ENCODE measurements at places on chromosomes 12 and 14.
A peak's percentile ranks its signal among the peaks of the same experiment; 100 is the strongest.

- DNase-seq = no peak
These were observed 17.1 kb upstream of the P2RX7 start for GRCh38 chr12:121115530-121115929.

GRCh38 chr12:113587720-113588119, 116.0 kb upstream of the LHX5 start:
- DNase-seq = no peak

DNA sequence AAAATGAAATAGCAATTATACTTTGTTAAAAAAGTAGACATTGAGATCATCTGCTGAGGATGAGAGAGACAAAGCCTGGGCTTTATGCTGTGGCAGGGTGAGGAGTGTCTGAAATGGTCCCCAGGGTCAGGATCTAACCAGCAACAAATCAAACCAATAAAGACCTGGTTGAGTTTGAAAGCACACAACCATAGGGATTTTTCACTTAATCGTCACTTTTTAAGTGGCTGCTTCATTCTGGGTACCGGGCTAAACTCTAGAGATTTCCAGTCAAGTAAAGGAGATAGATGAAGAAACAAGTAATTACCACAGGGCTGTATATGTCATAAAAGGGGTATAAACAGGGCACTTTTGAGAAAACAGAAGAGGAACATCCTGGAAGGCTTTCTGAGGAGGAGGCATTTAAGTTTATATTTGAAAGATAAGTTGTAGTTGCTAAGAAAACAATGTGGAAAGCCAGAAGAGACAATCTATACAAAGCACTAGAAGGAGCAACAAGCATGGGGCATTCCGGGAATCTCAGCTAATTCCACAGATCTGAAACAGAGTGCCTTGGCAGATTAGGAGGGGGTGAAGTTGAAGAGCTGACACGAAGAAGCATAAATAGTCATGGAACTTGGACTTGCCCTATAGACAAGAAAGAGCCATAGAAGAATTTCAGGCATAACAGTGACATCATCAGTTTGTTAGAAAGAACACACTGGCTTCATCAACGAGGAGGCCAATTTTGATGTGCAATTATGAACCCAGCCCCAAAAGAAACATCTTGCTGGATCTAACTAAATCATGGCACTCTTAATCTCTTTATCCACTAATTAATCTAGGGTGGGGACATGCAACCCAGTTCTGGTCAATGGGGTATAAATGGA, 46.9 kb upstream of the FRS2 start:
- no peak for DNase-seq

DNA sequence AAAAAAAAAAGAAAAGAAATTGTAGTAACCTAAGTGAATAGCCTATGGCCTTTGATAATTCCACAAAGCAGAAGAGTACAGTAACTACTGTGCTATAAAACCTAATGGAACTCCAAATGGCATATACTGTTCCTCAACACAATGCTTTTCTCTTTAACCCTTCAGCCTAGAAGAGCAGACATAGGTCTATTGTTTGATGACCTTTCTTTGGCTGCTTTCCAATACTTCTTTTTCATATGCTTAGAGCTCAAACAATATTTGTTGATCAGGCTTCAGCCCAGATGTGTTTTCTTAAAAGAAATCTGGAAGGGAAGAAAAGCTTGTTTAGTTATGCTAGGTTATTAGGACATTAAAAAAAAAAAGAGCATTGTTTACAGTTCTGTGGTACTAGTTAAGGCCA, 116.4 kb downstream of the NTN4 start:
- no peak for DNase-seq

GRCh38 chr12:51517800-51518199, 73.2 kb upstream of the SCN8A start:
- DNase-seq = no peak

DNA sequence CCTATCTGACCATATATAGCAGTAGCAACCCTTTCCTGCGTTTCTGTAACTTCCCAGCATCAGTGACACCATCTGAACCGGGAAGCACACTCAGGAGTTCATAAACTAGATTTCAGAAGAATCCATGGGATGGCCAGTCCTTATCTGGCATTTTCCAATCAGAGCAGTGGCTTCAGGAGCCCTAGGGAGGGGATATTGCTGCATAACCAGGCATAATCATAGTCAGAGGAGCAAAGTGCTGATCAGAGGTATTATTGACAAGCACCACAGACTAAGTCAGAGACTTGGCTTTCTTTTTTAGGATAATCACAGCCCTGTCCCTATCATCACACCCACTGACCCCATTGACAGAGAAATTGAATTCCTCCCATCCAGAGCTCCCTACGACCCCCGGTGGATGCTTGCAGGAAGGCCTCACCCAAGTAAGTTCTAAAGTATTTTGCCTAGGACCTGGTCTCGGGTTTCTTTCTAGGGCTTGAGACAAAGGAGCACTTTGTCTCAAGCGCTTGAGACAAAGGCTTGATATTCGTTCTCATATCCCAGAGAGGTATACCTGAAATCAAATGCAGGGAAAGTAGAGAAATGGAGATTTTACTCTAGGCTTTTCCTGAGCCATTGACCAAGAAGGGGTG, 55.1 kb downstream of the FOXN4 start:
- no peak for DNase-seq

DNA sequence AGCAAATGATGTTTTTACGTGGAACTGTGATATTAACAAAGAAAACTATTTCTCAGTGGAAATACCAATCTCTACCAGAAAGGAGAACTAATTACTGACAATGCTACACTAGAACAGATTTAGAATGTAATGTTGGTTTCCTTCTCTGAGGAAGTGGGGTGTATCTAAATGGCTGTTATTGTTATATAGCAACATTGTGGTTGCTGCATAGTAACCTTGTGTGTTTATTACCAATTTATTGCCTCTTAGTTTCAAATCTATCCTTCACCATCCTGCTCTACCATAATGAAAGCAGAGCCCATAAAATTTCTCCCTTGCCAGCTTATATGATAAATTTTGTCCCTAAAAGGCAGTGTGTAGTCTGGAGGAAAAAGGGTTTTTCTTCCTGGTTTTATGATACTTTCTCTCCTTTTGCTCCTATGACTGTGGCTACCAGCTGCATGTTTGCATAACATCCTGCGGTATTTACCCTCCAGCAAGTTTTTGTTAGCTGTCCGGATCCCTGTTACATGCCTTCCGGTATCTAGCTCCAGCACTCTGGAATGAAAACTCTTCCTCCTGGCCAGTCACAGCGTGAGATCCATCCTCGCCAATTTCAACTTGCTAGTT, 5.7 kb upstream of the KLRK1 start:
- no peak for DNase-seq

- peak; percentile 56 for DNase-seq
These were observed 49.1 kb downstream of the NCOR2 start for GRCh38 chr12:124518051-124518932.

DNA sequence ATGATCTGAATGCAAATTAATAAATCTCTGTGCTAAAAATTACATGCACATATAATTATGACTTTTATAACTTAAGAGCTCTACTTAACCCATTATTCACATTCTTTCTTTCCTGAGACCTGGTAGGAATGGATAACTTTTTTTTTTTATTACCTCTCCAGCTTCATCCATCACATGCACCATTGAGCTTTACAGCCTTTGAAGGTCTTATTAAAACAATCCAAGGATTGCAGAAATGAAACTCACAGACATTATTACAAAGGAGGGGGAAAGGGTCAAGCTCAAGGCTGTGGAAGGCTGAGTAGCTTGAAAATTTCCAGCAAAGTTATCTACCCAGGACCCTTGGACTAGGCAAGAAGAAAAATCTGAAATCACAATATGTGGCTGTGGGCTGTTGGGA, 202.5 kb upstream of the GRIP1 start:
- DNase-seq = no peak

Measured in HCT116 (cell line).